ENCODE measurements at places on chromosomes 5 and 9. TPM values are rescaled to one million over a fixed set of nuclear protein-coding genes. Genes with fewer than 3 reads are reported as not detected.

The PTGER4 gene
- 61.0 TPM for total RNA-seq

The ALDOB gene
- total RNA-seq = not detected

DNA sequence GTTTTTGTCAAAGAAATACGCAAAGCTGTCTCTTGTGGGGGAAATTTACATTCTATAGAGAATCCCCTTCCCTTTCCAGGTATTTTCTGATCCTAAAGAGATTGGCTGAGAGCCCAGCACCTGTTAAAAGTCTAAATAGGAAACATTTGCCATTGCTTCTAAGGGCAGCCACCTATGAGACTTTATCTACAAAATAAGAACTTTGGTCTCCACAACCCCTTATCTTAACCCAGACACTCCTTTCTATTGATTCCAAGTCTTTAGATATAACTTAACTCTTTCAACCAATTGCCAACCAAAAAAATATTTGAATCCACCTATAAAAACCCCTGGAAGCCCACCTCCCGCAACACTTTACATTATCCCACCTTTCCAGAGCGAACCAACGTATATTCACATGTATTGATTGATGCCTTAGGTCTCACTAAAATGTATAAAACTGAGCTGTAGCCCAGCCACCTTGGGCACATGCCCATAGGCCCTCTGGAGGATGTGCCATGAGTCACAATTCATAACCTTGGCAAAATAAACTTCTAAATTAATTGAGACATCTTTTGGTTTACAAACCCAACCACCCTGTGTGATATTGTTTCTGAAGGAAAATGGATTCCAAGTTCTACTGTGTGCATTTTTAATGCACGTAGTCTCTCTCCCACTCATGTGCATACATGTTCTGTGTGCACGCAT, 211.4 kb downstream of the GAS1 start:
- DNase-seq = no peak

DNA sequence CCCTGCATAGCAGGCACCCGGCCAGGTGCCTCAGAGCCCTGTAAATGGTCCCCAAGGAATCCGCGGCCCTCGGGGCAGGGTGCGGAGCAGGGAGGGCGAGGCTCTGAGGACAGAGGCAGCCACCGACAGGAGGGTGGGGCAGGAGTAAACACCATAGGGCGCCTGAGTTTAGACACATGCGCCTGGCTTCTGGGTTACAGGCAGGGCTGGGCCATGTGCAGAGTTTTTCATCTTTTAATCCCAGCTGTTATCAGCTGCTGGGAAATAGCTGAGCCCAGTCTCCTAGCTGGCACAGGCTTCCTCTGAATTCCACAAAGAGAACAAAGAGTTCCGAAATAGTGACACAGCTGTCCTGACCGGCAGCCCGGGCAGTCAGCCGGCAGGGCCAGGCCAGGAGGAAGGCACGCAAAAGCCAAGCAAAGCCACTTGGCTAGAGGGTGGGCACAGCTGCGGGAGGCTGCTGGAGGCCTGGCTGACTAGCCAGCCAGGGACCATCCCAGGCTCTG, 98.9 kb upstream of the PHYKPL start:
- DNase-seq = no peak

DNA sequence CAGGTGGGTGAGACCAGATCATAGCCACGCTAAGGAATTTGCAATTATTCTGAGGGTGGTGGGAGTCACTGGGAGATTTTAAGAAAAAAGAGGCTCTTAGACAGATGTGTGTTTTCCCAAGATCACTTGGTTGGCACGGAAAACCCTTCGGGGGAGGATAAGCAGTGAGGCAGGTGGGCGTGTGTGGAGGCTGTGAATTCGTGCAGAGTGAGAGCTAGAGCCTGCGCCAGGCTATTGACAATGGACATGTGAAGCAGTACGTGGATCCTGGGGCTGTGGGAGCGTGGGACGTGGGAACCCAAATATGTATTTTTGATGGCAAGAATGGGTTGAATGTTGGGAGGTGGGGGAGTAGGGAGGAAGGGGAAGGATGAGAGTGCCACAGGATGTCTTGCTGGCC, 19.4 kb downstream of the MVB12B start:
- DNase-seq = no peak

The PGM5 gene
- not detected for total RNA-seq

Data from activated naive CD4-positive, alpha-beta T cell treated with anti-CD3 and anti-CD28 coated beads, Interleukin-2, amount 50 U/mL, for 72 hours (primary cell).